ENCODE measurements at places on chromosomes 5 and 9.

GRCh38 chr9:109335121-109335520 is 14.3 kb upstream of the EPB41L4B start:
- no peak for DNase-seq

DNA sequence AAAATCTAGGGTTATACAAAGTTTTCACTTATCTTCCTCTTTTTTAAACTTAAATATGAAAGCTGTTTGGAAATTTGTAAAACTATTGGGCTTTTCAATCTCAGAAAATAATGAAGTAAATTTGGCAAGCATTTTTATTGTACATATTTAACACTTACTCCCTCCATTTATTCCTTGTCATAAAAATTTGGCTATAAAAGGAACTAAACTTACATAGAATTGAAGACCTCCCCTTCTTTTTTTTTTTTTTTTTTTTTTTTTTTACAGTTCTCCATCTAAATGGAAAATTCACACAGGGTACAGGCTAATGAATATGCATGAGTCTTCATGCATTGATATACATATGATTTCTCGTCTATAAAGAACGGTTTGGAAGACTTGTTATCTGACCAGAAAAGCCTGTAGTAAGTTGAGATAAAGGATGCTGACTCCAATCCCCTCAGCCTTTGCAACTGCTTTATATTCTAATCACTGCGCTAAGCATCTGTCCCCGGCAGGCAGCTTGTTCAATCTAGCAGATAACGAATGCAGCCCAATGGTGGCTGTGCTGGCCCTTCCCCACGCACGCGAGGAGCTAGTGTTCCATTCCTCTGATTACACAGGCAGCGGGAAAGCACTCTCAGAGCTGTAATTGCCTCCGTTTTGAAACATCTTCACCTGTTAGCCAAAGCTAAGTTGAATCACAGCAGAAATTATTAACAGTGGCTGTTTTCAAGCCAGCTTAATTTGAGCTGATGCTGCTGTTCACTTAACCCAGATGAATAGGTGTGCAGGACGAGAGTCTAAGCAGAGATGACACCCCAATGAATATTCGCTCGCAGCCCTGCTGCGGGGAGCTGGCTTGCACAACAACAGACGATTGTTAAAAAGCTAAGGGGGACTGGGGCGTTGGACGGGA is 453.8 kb upstream of the ZNF608 start:
- DNase-seq = no peak

GRCh38 chr5:38184627-38185026 is 73.7 kb upstream of the EGFLAM start:
- DNase-seq = no peak

- no peak for DNase-seq
These were observed 73.0 kb upstream of the NR4A3 start for GRCh38 chr9:99748676-99749075.

DNA sequence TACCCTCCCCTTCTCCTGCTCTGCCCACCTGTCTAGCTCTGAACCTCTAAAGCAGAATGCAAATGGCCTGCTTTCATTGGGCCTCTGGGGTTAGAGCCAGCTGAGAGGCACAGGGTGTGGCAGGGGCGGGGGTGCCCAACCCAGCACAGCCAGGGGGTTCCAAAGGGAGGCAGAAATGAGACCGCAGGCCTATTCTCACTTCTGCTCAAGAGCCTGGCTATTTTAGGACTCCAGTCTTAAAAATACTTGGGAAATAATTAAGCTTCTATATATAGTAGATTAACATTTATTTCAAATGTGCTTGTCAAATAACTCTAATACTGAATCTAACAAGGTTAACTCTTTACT is 5.7 kb downstream of the QSOX2 start:
- no peak for DNase-seq

GRCh38 chr5:78243639-78244038 is 50.9 kb downstream of the AP3B1 start:
- no peak for DNase-seq

- no peak for DNase-seq
These were observed 131.4 kb upstream of the SHB start for GRCh38 chr9:38200431-38200830.

DNA sequence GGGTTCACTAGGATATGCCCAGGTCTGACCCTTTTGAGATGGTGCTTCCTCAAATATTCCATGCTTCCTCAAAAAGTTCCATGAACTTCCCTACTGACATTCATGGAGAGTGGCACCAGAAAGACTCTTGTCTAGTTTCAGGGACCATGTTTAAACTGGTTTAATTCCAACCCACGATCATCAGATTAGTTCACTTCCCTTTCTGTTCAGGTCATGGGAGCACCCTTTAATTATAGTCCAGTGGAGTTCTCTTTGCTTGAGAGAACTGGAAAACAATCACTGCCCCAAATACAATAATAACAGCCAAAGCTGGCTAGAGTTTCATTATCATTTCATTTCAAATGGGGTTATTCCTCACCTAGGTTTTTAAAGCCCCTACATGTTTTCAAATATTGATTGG is 9.7 kb upstream of the ERBIN start:
- no peak for DNase-seq

DNA sequence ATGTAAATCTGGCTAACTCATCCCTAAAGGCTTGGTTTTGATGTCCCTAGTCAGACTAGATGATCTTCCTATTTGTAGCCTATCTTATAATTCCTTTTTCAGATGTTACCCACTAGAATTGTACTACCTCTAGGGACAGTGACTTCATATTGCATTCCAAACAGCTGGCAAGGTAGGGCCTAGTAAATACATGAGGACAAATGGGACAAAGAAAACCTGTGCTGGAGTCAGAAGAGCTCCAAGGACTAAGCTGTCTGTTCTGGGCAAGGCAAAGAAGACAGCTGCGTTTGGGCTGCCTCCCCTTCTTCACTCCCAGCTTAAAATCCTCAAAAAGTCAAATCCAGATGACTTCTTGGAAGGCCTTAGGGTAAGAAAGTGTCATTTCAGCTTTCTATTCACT is 10.0 kb downstream of the DMXL1 start:
- no peak for DNase-seq

- DNase-seq = no peak
These were observed 63.1 kb downstream of the ADAMTS6 start for GRCh38 chr5:65418661-65419060.

DNA sequence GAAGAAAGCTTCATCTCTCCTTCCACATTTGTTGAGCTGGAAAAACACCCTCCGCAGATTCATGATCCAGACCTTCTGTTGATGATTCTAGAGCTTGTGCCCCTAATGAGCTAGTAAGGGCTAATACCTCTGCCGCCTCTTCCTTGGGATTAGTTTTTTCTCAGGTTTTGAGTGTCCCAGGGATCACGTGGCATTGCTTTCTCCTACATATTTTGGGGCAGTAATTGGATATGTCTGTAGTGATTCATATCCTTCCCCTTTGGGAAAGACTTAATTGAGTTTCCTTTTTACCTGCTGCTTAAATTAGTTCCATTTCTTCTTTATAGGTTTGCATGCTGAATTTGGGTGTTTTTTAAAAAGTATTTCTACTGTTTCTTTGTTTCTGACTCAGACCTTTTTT is 143.9 kb downstream of the GOLPH3 start:
- DNase-seq = no peak

GRCh38 chr9:6630502-6631206 is 14.9 kb downstream of the GLDC start:
- DNase-seq = no peak

Data from renal cortex interstitium (tissue), 15 donors.